ENCODE measurements at places on chromosomes 6 and 20.

DNA sequence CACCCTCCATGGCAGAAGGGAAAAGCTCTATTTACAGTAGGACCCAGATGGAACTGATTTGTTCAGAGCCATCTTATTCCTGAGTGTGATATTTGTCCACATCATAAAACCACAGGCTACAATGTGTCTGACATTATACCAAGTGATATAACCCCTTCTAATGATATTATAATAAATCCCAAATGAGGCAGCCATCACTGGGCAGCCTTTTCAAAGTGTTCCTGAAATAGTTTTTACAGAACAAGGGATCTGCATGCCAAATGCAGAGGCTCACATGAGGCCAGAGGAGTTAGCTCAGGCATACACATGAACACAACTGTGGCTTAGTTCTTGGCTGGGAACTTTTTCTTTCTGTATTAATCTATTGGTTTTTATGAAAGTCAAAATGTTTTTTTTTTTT, 207.7 kb downstream of the MAFB start:
- no peak for DNase-seq

GRCh38 chr6:30554404-30554803, 1.9 kb downstream of the GNL1 start:
- no peak for DNase-seq

- no peak for DNase-seq
Observed at GRCh38 chr20:23103284-23104018, 17.3 kb upstream of the CD93 start.

DNA sequence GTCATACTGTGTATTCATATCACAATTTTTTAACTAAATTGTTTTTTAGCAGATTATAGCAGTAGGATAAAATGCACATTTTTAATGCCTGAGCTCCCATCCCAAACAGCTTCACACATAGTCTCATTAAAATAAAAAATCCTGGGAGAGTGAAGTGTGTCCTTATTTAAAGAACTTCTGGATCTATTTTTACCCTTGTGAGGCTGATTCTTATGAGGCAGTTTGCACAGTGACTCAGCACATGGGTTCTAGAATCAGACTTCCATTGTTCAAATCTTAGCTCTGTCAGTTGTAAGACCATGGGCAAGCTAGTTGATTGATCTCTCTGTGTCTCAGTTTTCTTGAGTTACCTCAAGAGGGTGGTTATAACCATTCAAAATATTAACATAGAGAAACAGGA, 72.3 kb downstream of the MACROD2 start:
- DNase-seq: no peak

- DNase-seq: no peak
Observed at GRCh38 chr20:58407201-58407873, 18.3 kb downstream of the VAPB start.

- DNase-seq: no peak
Observed at GRCh38 chr20:10747019-10747418, 73.2 kb upstream of the JAG1 start.

- DNase-seq: peak; percentile 62
Observed at GRCh38 chr20:32465092-32465900, 107.2 kb downstream of the ASXL1 start.

DNA sequence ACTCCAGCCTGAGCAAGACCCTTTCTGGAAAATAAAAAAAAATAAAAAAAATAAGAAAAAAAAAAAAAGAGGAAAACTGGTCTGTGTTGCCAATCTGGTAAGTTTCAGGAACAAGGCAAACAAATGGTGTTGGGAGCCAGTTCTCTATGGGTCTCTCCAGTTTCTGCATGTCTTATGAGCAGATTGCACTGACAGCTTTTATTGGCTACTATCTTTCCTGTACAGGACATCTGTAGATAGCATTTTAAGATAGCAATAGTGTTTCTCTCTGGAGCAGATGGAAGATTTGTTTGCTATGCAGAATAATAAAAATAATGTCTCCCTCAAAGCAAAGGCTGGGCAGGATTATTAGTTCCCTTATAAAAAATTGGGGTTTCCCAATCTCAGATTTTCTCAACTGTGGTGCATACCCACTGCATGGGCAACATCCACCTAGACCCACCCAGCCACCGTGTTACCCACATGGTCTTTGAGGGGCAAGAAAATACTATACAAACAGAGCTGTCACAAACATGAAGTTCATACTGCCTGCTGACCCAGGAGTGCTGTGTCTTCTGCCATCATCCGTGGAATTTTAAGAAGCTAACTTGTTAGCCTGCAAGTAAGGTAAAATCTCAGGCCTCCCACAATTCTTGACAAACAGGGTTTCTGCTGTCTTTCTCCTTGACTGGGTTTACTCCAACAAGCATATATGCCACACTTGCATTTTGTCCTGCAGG, 9.5 kb downstream of the GMDS start:
- DNase-seq: no peak

- peak; percentile 45 for DNase-seq
Observed at GRCh38 chr6:18432180-18432579, 45.0 kb downstream of the RNF144B start.

GRCh38 chr6:139657119-139657518, 282.7 kb upstream of the CITED2 start:
- no peak for DNase-seq

GRCh38 chr6:134720353-134721059, 229.4 kb downstream of the ALDH8A1 start:
- DNase-seq: no peak

DNA sequence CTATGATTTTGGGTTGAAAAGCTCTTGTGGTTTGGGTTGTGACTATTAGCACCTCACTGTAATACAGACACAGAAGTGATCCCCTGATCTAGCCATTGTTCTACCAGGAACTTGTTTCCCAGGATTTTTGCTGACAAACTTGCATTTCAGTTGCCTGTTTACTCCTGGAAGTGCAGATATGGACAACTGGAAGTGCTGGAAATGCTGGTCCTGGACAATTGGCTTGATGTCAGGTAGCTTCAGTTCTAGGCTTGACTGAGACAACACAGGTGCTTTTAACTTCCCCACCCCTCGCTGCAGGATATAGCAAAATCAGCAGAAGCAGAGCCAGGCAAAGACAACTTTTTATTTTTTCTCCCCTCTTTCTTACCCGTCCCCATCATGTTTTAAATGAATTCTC, 27.1 kb upstream of the FBXO30 start:
- no peak for DNase-seq

GRCh38 chr6:23089981-23090380, 520.6 kb downstream of the HDGFL1 start:
- DNase-seq: peak; percentile 83

GRCh38 chr20:50418890-50419642, 91.1 kb upstream of the PTPN1 start:
- DNase-seq: no peak

DNA sequence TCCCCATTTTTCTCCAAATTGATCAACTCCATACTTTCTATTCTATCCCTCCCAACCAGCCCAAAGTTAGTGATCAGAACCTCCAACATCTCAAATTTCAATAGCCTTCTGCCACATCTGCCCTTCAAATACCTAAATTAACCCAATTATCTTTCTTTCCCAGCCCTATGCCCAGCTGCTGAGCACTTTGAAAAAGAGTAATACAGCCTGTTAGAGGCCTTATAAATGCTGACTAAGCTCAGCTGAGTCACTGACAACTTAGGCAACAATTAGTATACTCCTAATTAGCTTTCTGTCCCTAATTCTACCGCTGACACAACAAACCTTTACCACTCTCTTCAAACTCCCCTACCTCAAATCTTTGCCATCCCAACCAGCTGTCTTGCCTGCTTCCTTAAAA, 23.5 kb downstream of the RUNX2 start:
- DNase-seq: no peak

DNA sequence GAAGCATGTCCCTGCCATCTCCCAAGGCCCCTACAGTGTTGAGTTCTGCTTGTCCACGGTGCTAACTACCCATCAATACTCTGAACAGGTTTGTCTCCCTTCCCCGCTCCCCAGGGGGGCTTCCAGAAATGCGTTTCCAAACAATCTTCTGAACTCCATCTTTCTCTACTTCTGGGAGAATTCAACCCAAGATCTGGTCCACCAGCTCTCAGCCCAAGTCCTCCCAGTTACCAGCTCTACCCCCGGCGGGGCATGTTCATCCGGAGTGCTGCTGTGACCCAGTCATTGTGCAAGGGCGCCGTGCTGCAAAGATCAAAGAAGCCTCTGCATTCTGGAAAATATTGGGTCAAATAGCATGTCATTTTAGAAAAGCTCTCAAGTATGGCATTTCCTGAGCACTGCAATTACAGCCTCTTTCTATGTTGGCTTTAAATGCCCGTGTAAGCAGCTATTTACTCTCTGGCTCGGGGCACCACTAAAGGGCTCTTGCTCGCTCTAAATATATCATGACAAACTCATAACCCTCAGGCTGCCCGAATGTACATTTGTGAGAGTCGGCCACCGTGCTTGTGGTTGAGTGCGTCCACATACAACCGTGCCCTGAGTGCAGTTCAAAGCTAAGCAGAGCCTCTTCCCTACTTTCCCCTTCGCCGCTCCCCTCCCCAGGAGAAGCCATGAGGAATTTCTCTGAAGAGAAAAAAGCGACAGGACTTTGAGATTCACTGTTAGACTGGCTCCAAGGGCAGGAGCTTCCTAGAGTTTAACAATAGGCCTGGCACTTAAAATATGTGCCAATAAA, 71.6 kb downstream of the BANF2 start:
- no peak for DNase-seq

GRCh38 chr6:45609141-45609638, 231.5 kb upstream of the SUPT3H start:
- peak; percentile 96 for DNase-seq

DNA sequence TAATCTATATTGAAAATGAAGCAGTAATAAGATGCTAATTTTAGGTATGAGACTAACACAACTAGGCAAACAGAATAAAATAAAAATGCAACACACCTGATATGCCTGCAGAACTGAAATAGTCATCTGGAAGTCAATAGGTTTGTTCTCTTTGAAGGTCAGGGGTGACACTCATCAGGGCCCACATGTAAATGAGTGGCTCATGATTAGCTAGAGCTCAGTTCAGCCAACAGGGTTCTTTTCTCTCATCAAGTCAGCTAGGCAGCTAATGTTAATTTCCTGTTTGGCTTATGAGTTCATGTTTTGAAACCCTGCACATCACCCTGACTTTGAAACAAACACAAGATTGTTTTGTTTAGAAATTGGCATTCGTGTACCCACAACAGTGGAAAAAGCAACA, 23.8 kb downstream of the SMLR1 start:
- DNase-seq: no peak

DNA sequence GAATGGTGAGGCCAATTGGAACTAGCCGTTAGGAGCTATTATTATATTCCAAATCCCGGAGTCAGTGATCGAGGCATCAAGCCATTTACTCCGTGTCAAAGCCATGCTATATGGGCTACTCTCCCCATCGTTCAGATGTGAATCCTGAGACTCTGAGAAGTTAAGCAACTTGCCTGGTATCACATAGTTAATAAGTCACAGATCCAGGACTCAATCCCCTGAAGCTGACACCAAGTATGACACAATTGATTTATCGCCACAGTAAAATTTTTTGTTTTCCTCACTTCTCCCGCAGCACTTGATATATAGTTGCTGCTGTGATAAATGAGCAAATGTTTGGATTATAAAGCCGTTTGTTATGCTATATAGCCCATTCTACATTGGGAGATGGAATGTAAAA, 50.8 kb upstream of the TSHZ2 start:
- DNase-seq: no peak

- DNase-seq: no peak
Observed at GRCh38 chr6:135209803-135210202, 28.7 kb downstream of the MYB start.
